ENCODE measurements at places on chromosomes 1 and 21.

DNA sequence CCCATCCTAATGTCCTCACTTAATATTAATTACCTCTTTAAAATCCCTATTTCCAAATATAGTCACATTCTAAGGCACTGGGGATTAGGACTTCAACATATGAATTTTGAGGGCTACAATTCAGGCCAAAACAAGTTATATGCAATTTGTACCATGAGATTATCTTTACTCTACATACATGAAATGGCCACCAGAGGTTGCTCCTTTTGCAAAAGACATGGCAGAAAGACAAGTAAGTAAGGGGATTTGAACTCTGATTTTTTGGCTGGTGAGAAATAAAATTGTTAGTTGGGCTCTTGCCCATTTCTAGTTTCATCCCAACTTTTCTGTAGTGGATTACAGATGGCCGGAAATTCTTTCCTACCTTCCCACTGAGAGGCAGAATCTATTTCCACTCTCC lies 4.8 kb upstream of the ALG6 start:
- no peak for DNase-seq

DNA sequence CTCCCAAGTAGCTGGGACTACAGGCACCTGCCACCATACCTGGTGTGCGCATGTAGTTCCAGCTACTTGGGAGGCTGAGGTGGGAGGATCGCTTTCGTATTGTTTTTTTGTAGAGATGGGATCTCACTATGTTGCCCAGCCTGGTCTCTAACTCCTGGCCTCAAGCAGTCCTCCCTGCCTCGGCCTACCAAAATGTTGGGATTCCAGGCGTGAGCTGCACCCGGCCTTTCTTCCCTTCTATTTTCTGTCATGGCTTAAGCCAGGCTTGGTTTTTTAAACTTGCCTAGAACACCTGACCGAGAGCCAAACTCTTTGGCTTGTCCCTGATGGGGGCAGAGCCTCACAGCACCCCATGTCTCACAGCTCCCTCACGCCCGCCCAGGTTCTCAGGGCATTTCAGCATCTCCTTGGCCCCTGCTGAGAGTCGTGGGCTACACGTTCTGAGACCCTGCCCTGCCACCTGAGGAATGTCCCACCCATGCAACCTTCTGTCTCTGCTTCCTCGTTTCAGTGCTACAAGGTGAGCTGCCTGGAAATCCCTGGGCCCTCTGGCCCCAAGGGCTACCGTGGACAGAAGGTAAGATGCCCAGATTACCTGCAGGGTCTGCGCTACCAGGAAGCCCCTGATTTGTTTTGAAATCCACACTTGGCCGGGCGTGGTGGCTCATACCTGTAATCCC lies 15.7 kb downstream of the COL6A2 start:
- no peak for DNase-seq

- peak; percentile 21 for DNase-seq
Observed at GRCh38 chr1:194466706-194467105, 1280.3 kb upstream of the B3GALT2 start.

GRCh38 chr1:10132852-10133251 lies 77.5 kb upstream of the KIF1B start:
- no peak for DNase-seq

DNA sequence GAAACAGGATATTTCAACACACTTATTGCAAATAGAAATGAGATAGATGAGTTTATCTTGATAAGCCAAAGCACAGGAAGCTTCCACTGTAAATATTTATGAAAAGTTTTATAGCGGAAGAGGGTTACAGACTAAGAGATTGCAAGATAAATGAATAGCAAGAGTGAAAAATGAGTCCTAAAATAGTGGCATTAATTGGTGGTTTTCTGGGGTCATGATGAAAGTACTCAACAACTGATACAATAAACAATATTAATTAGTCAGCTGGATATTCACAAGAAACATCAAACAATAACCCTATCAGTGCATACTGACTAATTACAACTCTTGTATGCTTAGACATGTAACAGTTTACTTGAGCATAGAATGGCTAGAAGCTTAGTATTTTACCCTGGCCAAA lies 154.8 kb upstream of the CHODL start:
- DNase-seq = no peak

GRCh38 chr1:64038119-64038518 lies 165.3 kb upstream of the UBE2U start:
- DNase-seq = peak; percentile 8

- no peak for DNase-seq
Observed at GRCh38 chr1:233561708-233562426, 52.0 kb upstream of the KCNK1 start.

- peak; percentile 54 for DNase-seq
Observed at GRCh38 chr1:26787381-26787705, 407 bp upstream of the PIGV start.

GRCh38 chr1:91706140-91706957 lies 179.6 kb downstream of the TGFBR3 start:
- DNase-seq = no peak

DNA sequence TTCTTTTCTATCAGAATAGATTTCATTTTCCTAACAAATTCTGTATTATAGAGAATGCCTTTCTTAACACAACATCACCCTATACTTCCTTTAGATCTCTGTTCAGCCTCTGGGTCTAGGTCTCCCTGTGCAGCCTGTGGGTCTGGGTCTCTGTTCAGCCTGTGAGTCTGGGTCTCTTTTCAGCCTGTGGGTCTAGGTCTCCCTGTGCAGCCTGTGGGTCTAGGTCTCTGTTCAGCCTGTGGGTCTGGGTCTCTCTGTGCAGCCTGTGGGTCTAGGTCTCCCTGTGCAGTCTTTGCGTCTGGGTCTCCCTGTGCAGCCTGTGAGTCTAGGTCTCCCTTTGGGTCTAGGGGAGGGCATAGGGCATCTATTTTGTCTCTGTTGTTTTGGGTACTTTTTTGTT lies 59.6 kb upstream of the DIP2A start:
- DNase-seq = no peak

- no peak for DNase-seq
Observed at GRCh38 chr1:246629030-246629429, 62.8 kb downstream of the CNST start.

DNA sequence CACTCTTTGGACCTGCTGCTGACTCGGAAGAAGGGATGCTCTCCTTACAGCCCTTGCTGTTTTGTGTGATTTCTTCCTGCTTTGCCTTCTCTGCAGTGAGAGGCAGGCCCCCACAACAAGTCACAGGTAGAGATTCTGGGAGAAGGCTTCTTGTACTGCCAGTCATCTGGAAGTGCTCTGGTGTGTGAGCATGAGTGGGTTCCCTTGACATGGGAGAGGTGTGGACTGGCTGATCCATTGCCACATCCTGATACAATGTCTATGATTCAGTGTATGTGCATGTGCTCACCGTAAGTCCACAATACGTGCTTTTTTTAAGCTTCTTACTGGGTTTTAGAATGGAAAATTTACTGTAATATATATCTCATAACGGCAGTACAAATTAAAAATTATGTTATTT lies 46.0 kb upstream of the PLA2G4A start:
- DNase-seq = peak; percentile 37

- DNase-seq = no peak
Observed at GRCh38 chr1:4084048-4084431, 184.0 kb upstream of the C1orf174 start.

DNA sequence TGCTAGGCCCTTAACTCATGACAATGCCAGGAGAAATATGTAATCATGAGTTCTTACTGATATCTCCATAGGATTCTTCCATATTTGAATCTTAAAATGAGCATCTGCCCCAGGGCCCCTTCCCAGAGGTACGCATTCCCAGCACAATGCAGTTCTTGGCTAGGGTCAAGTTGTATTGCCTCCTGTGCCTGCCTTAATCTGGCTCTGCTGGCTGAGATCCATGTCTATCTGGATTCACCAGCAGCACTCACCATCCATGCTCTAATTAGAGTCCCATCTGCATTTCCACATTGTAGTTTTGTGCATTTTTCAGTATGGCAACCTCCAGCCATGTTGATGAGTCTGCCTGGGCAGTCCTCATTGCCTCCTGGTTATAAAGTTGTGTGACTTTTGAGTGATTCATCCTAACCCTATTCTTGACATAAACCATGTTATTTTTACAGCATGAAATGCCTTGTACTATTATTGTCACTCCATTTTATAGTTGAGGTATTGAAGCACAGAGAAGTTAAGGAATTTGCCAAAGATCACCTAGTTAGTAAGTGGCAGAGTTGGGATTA lies 55.9 kb downstream of the CAMSAP2 start:
- DNase-seq = peak; percentile 18

DNA sequence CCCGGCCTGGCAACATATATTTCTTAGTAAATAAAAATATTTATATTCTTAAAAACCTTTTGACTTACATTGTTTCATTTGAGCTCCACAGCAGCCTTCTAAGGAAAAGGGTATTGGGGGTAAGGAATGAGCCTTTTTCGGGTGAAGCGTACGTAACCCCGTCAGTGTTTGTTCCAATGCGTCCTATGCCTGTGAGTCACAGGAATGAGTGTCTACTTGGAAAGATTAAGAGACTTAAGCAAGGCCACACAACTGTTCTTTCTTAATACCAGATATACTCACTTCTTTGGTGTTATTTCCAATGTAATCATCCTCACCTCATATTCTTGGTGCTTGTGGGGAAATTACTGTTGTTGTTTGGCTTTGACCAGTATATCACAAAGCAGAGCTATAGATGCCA lies 22.7 kb downstream of the WDTC1 start:
- DNase-seq = peak; percentile 1

DNA sequence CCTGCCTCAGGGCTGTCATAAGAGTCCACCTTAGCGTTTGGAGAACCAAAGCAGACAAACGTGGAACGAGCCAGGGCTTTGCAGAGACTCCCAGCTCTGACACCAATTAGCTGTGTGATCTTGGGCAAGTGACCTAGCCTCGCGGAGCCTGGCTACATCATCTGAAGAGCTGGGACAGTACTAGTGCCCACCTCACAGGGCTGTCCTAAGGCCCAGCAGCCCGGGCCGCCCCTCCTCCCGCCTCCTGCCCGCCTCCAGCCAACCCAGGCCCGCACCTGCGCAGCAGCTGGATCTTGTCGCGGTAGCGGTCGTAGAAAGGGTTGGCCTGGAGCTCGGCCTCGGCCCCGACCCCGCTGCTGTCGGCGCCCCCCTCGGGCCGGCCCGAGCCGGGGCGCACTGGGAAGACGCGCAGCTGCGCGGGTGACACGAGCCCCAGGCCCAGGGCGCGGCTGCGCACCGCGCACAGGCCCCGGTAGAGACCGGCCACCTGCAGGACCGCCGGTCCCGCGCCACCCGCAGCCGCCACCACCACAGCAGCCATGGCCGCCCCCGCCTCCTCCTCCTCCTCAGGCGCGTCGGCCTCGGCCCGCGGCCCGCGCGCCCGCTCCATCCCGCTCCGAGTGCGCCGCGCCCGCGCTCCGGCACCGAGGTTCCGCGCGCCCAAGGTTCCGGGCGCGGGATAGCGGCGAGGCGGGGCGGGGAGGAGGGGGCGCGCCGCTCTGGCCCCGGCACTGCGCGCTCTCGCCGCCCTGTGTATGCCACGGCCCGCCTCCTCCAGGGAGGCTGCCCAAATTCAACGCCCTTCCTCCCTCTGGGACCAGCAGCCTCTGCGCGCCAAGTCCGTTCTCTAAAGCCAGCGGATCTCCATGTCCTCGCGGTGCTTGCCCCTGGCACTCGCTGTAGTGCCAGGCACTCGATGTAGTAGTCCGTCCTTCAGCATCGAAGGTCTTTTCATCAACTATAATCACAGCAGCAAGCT lies at the start of gene ATPAF1:
ATPAF1 (minus strand) TSS at position 583 of the 979 bp plus-strand sequence; CDS start at position 541, 42 bp downstream.
- DNase-seq = peak; percentile 79

- DNase-seq = peak; percentile 0
Observed at GRCh38 chr21:21631961-21632360, 633.8 kb downstream of the NCAM2 start.

GRCh38 chr1:67517046-67517445 lies 86.8 kb upstream of the SERBP1 start:
- no peak for DNase-seq

DNA sequence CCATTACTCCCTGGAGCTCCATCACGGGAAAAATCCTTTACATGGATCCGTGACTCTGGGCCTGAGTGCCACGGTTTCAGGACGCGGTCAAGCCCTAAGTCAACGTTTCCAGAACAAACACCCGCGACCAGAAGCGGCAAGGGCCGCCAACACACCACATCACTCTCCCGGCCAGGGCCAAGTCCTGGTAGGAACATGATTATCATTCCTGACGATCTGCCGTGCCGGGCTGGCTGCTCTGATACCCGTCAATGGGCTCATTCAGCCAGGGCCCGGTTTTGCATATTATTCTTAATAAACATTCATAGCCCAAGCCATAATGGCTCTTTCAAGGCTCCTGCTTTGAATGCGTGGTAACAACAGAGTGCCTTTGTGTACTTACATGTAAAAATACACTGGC lies 44.6 kb upstream of the SIM2 start:
- no peak for DNase-seq

DNA sequence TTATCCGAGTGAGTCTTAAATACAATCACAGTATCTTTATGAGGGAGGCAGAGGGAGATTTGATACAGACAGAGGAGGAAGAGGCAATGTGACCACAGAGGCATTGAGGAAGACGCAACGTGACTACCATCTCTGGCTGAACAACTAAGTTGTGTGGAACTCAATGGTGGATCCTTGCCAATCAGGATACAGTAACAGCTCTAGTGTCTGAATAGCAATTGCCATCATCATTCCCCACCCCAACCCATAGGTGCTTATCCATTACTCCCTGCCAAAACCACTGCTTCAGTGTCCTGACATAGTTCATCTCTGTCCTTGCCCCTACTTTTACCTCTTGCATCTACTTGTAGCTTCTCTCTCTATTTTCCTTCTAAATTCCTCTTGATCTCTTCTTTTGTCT lies 20.5 kb upstream of the RHBDL2 start:
- peak; percentile 91 for DNase-seq

DNA sequence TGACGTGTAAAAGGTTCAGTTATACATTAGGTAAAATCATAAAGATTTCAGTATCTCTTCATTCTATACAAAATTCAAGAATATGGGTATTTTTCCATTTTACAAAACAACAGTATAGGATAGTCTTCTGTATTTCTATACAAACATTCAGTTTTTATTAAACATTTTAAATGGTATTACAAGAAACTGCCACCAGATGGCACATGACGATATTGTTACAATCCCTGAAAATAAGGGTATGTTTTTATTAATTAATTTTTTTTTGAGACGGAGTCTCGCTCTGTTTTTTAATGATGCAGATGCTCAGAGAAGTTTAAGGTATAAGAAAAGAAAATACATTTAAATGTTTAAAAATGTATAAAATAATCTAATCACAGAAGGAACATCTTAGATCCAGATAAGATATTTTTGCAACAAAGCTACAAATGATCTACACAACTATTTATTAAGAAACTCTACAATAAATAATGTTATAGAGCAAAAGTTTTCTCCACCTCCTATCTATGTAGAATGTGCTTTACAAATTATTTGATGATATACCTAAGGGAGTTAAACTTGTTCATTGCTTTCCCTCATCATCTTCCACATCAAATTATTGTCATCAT lies 23.5 kb upstream of the RSBN1 start:
- peak; percentile 60 for DNase-seq

- DNase-seq = peak; percentile 57
Observed at GRCh38 chr1:153742411-153743142, 14.7 kb downstream of the INTS3 start.

GRCh38 chr1:40880813-40881549 lies 18.8 kb upstream of the CITED4 start:
- DNase-seq = no peak

DNA sequence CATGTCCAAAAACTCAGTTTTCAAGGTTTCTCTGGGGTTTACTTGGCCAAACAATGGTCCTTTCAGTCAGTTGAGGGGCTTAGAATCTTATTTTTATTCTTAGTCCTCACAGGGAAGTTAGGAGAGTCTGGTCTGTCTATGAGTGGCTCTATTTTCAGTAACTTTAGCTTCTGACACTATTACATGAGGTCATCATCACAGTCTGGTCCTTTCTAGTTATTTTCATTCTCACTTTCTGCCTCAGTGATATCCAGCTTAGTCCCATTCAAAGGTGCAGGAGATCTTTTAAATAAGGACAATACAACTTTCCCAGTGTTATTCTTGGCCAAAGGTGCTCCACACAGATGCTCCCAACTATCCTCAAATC lies 30.0 kb upstream of the FGGY start:
- DNase-seq = no peak

Measured in fibroblast of skin of right biceps (primary cell).